ENCODE measurements at places on chromosomes 3 and 15. TPM values are rescaled to one million over a fixed set of nuclear protein-coding genes. Genes with fewer than 3 reads are reported as not detected.

Gene SAMMSON
- under 0.01 TPM for total RNA-seq

Gene UMPS
- total RNA-seq = 23.1 TPM

Gene CHRNA7
- total RNA-seq = 0.26 TPM

Gene PIAS1
- total RNA-seq = 17.0 TPM

Gene OR5K4
- total RNA-seq = not detected

Gene SRGAP3
- total RNA-seq = 10.0 TPM

Gene TRPM1
- not detected for total RNA-seq

Gene SH2D7
- total RNA-seq = not detected

Gene CLDN1
- total RNA-seq = 2.6 TPM

Gene DISP2
- total RNA-seq = 0.26 TPM

Gene ROPN1B
- not detected for total RNA-seq

Gene MFGE8
- 160 TPM for total RNA-seq

Gene C3orf22
- not detected for total RNA-seq

Gene EIF3J
- total RNA-seq = 34.8 TPM

Gene ATOSA
- total RNA-seq = 16.4 TPM

Gene FMN1
- total RNA-seq = 27.7 TPM

Gene ATG7
- 56.5 TPM for total RNA-seq

Gene ARGFX
- not detected for total RNA-seq

Gene TIGIT
- not detected for total RNA-seq

Gene AADACL2
- total RNA-seq = under 0.01 TPM

Gene KBTBD13
- not detected for total RNA-seq

Gene GATA2
- 0.83 TPM for total RNA-seq

Gene PLA2G4D
- not detected for total RNA-seq

Gene TEX55
- not detected for total RNA-seq

Gene CLSTN2
- total RNA-seq = under 0.01 TPM

Gene ANKDD1A
- 6.7 TPM for total RNA-seq

Gene HDC
- not detected for total RNA-seq

Gene PPP1R14D
- total RNA-seq = not detected

Gene RAMAC
- total RNA-seq = 26.6 TPM

Gene TM4SF4
- 0.26 TPM for total RNA-seq

Gene CADPS
- 33.1 TPM for total RNA-seq

Gene LRRC3B
- not detected for total RNA-seq

Gene SLC24A5
- total RNA-seq = not detected

Gene RPP14
- total RNA-seq = 10.6 TPM

Gene GRK7
- total RNA-seq = not detected

Gene FBXW12
- total RNA-seq = not detected

Gene SCAANT1
- 1.7 TPM for total RNA-seq

Gene DENND6A
- 13.4 TPM for total RNA-seq

Gene DUOX2
- total RNA-seq = not detected
